ENCODE measurements at places on chromosomes 2 and 18. TPM values are rescaled to one million over a fixed set of nuclear protein-coding genes. Genes with fewer than 3 reads are reported as not detected.

The KCNG3 gene
- total RNA-seq, result 0.07 TPM

The CCDC141 gene
- total RNA-seq, result 1.6 TPM

The SERPINB5 gene
- total RNA-seq, result not detected

The UGT1A3 gene
- total RNA-seq, result not detected

The KIAA2012 gene
- not detected for total RNA-seq

The PSMA8 gene
- 1.4 TPM for total RNA-seq

The CCDC148 gene
- not detected for total RNA-seq

The PIKFYVE gene
- 14.1 TPM for total RNA-seq

The PNPT1 gene
- 60.2 TPM for total RNA-seq

The FRZB gene
- not detected for total RNA-seq

The AKAIN1 gene
- not detected for total RNA-seq

The PRSS56 gene
- not detected for total RNA-seq

The ALK gene
- not detected for total RNA-seq

The RFTN2 gene
- total RNA-seq, result 0.09 TPM

Measured in CD8-positive, alpha-beta memory T cell (primary cell).